ENCODE measurements at places on chromosomes 3 and 15. TPM values are rescaled to one million over a fixed set of nuclear protein-coding genes. Genes with fewer than 3 reads are reported as not detected.
A peak's percentile ranks its signal among the peaks of the same experiment; 100 is the strongest.

GRCh38 chr3:14199641-14200040 is 21.0 kb downstream of the LSM3 start:
- H3K36me3 ChIP-seq = peaks cover 14% of the 10 kb centered on the region
- H3K27me3 ChIP-seq = no peaks in the 10 kb centered on the region
- no peak overlapping the region for H3K27ac ChIP-seq
- no peak overlapping the region for H3K4me3 ChIP-seq
- peaks cover 6% of the 10 kb centered on the region for H3K4me1 ChIP-seq

- H3K4me1 ChIP-seq = no peaks in the 10 kb centered on the region
- H3K4me3 ChIP-seq = no peak overlapping the region
- no peak overlapping the region for H3K27ac ChIP-seq
These were observed 1412.9 kb upstream of the ALCAM start for GRCh38 chr3:103953796-103954195.

- no peak for DNase-seq
- no peak overlapping the region for H3K27ac ChIP-seq
- no peaks in the 10 kb centered on the region for H3K27me3 ChIP-seq
- H3K4me3 ChIP-seq = no peak overlapping the region
These were observed 592.4 kb downstream of the EPHA3 start for GRCh38 chr3:89699771-89700170.

DNA sequence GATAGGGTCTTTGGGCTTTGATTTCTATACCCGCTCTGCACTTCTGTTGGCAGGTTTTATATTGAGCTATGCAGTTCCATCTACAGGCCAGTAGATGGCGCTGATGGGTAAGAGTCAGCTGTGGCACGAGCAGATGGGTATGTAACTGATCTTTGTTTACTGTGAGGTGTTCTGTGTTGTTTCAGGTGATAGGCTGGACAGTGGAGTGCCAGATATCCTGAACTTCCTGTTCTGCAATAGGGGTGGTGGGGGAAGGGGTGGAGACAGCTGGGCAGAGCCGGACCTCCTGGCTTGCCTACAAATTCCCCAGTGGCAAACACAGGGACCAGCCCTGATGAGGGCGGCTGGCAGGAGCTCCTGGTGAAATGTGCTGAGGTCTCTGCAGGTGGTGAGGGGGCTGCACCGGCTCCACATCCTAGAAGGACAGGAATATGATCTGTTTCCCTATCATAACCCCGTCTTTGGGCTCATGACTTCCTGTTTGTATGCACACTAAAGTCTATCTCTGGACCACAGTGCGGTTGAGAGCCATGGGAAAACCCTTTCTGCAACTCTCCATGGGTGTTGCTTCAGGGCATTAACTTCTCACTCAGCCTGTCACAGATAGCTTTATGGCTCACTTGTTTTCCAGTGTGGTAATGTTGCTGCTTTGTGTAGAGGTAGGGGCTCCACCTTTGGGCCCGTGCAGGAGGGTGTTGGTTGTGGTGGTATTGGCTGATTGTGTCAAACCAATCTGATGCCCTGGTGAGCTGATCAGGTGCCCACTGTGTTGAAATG is 13.4 kb upstream of the FAM98B start:
- H3K4me3 ChIP-seq = peak overlapping the region; percentile 10
- H3K4me1 ChIP-seq = peaks cover 15% of the 10 kb centered on the region
- peak; percentile 68 for DNase-seq
- H3K27ac ChIP-seq = no peak overlapping the region
- peaks cover 39% of the 10 kb centered on the region for H3K27me3 ChIP-seq

DNA sequence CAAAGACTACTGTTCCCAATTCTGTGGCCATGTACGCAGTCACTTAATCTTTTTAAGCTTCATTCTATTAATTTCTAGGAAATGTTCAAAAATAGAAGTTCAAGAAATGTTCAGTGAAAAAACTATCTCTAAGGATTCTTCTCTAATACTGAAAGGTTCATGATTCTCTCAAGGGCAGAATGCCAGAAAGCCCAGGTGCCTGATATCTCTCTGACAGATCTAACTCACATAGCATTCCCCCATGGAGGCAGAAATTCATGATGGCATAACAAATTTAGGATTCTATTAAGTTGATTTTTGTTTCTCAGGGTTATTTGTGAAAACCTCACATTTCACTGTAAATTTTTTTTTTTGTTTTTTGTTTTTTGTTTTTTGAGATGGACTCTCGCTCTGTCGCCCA is 17.5 kb downstream of the CHRM5 start:
- H3K4me3 ChIP-seq = no peak overlapping the region
- no peaks in the 10 kb centered on the region for H3K36me3 ChIP-seq
- DNase-seq = no peak
- H3K27me3 ChIP-seq = no peaks in the 10 kb centered on the region
- H3K4me1 ChIP-seq = peaks cover 22% of the 10 kb centered on the region

- no peak for DNase-seq
- peaks cover 7% of the 10 kb centered on the region for H3K4me1 ChIP-seq
- H3K27me3 ChIP-seq = peaks cover 11% of the 10 kb centered on the region
- H3K27ac ChIP-seq = no peak overlapping the region
These were observed 10.2 kb upstream of the FBLN2 start for GRCh38 chr3:13538520-13539291.

DNA sequence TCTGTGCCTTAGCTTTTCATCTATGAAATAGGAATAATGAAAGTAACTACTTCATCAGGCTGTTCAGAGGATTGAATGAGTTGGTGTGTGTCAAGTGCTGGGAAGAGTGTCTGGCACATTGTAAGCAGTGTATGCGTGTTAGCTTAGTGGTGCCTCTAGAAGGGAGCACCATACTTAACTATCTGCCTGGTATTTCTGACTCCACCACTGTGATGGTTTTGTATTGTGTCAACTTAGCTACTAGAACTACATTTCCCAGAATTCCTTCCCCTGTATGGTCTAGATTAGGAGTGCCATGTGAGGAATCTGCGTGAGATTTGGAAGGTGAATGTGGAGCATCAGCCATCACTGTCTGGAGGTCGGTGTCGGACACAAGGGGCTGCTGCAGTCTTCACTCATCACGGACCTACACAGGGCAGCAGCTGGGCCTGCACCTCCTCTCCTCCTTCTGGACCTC is 115.4 kb upstream of the GALNT15 start:
- H3K4me1 ChIP-seq = no peaks in the 10 kb centered on the region
- no peak for DNase-seq
- H3K27me3 ChIP-seq = peaks cover 10% of the 10 kb centered on the region
- no peak overlapping the region for H3K4me3 ChIP-seq
- no peak overlapping the region for H3K27ac ChIP-seq
- no peaks in the 10 kb centered on the region for H3K36me3 ChIP-seq

DNA sequence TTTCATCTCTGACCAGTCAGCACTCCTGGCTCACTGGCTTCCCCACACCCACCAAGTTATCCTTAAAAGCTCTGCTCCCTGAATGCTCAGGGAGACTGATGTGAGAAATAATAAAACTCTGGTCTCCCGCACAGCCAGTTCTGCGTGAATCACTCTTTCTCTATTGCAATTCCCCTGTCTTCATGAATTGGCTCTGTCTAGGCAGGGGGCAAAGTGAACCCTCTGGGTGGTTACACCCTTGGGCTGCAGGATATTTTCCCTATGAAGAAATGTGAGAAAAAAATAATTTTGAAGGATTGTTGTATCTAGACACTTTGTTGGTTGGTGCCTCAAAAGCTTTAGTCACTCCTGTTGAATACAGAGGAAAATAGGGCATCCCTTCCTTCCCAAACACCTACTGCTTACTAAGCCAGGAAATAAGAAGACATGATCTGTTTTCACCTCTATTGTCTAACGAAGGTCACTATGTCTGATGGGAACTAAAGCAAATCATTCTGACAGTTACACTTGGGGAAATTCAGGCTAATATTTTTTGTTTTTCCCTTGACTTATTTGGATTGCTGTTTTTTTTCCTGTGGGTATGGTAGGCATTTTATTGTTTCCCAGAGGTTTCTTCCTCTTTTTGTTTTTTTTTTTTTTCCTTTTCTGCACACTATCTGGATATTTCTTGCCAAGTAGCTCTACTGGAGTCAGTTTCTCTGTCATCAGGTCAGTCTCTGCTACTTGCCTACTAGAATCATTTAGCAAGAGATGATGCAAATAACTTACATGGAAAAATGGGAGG is 15.3 kb upstream of the TNFSF10 start:
- DNase-seq = no peak
- no peaks in the 10 kb centered on the region for H3K27me3 ChIP-seq
- H3K27ac ChIP-seq = peak overlapping the region; percentile 88

GRCh38 chr3:11655196-11655928 is 11.6 kb upstream of the VGLL4 start:
- peaks cover 5% of the 10 kb centered on the region for H3K4me1 ChIP-seq
- H3K27me3 ChIP-seq = no peaks in the 10 kb centered on the region
- no peak overlapping the region for H3K27ac ChIP-seq
- no peak overlapping the region for H3K4me3 ChIP-seq
- no peak for DNase-seq

- no peaks in the 10 kb centered on the region for H3K4me1 ChIP-seq
- no peak for DNase-seq
- no peaks in the 10 kb centered on the region for H3K36me3 ChIP-seq
- H3K27ac ChIP-seq = no peak overlapping the region
- no peaks in the 10 kb centered on the region for H3K27me3 ChIP-seq
These were observed 107.9 kb downstream of the MEIS2 start for GRCh38 chr15:36992454-36992853.

GRCh38 chr3:43872301-43872700 is 181.6 kb downstream of the ABHD5 start:
- DNase-seq = no peak
- peaks cover 58% of the 10 kb centered on the region for H3K27me3 ChIP-seq
- H3K4me1 ChIP-seq = no peaks in the 10 kb centered on the region
- H3K27ac ChIP-seq = no peak overlapping the region

- no peaks in the 10 kb centered on the region for H3K36me3 ChIP-seq
- no peaks in the 10 kb centered on the region for H3K27me3 ChIP-seq
- no peaks in the 10 kb centered on the region for H3K4me1 ChIP-seq
- no peak overlapping the region for H3K4me3 ChIP-seq
- no peak for DNase-seq
These were observed 146.3 kb downstream of the ALCAM start for GRCh38 chr3:105513042-105513441.

Gene SPSB4
- not detected for total RNA-seq

Gene NEK10
- 1.1 TPM for total RNA-seq

Gene HYAL1
- total RNA-seq = 0.26 TPM
